ENCODE measurements at places on chromosomes 13 and 19.

DNA sequence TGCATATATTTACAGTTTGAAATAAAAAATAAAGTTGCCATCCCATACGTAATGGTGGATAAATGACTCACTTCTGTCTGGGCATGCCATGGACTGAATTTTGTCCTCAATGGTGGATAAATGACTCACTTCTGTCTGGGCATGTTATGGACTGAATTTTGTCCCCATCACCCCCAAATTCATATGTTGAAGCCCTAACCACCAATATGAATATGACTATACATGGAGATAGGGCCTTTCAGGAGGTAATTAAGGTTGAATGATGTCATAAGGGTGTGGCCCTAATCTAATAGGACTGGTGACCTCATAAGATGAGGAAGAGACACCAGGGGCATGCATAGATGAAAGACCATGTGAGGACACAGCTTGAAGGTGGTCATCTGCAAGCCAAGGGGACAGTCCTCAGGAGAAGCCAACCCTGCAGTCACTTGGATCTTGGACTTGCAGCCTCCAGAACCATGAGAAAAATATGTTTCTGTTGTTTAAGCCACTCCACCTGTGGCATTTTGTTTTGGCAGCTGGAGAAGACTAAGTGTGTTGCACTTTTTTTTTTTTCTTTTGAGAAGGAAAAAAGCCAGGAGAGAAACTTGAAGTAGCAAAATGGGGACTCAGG is 41.8 kb downstream of the RFC3 start:
- DNase-seq = no peak

DNA sequence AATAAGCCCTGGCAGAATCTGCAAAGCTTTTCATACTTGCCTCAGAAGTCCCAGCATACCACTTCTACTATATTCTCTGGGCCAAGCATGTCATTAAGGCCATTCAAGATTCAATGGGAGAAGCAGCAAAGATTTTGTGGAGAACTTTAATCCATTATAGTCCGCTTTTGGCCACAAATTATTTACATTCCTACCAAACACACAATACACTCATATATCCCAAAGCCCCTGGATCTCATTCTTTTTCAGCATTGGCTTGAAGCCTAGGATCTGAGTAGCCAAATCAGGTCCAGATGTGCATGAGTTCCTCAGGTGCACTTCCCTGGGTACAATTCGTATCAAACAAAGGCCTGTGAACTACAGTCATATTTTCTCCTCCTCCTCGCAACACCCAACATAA is 203.4 kb downstream of the NDFIP2 start:
- DNase-seq = no peak

- peak; percentile 20 for DNase-seq
These were observed 11.0 kb downstream of the PAF1 start for GRCh38 chr19:39379865-39380396.

DNA sequence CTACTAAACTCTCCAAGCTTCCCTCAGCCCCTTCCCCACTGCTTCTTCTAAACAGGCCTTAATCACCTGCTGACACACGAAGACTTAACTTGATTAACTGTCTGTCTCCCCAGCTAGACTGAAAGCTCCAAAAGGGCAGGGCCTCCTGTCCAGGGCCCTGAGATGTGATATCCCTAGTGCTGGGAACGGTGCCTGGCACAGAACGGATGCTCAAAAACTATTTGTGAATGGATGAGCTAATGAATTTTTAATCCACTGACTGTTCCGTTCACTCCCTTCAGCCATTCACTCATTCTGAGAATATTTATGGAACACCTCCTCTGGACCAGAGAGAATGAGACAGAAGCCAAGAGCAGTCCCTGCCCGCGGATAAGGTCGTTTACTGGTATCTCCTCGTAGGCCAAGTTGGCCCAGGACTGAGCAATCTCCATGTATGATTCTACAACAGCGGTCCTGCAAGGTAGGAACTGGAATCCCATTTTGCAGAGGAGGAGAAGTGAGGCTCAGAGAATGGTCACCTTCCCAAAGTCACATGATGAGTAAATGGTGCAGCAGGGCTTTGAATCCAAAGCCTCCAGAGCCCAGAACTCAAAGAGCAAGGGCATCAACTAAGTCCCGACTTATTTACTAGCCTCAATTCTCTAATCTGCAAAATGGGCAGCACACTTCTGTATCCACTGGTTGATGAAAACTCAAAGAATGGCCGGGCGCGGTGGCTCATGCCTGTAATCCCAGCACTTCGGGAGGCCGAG is 3.4 kb downstream of the DMWD start:
- DNase-seq = no peak

DNA sequence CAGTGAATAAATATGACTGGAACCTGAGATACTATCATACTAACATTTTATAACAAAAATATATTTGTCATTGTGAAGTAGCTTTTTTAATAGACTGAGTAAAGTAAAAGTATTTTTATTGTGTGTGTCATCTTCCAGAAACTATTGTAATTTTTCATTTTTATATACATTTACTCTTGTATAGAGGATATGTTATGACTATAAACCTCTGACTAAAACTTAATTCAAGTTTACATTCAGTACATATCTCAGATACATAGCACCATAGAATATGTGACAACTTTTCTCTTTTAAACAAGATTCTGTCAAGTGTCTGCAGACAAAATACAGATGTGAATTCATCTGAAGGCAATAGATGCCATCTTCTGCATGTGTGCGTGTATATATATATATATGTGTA is 704.3 kb downstream of the SLITRK1 start:
- DNase-seq = no peak

DNA sequence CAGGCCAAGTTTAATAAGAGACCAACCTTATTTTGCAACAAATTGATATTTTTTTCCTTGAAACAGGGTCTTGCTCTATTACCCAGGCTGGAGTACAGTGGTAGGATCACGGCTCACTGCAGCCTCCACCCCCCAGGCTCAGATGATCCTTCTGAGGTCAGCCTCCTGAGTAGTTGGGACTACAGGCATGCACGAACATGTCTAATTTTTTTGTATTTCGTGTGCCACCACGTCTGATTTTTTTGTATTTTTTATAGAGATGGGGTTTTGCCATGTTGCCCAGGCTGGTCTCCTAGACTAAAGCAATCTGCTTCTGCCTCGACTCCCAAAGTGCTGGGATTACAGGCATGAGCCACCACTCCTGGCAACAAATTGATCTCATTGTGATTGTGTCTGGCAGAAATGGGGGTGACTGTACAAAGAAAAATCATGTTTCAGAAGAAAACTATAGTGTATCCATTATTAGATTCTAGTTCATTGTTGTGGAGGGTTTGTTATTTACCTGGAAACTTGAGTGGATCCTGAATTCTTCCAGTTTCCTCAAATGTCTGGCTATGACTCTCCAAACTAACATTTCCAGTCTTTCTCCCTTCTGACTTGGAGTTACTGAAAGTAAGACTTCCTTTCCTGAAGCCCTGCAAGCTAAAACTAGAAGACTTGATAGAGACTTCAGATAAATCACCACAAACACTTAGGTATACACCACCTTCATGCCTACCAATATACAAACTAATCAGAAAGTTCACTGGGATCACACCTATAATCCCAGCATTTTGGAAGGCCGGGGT is 17.3 kb upstream of the AKT2 start:
- no peak for DNase-seq

- DNase-seq = no peak
These were observed 723.2 kb downstream of the PCDH9 start for GRCh38 chr13:66506979-66507378.

DNA sequence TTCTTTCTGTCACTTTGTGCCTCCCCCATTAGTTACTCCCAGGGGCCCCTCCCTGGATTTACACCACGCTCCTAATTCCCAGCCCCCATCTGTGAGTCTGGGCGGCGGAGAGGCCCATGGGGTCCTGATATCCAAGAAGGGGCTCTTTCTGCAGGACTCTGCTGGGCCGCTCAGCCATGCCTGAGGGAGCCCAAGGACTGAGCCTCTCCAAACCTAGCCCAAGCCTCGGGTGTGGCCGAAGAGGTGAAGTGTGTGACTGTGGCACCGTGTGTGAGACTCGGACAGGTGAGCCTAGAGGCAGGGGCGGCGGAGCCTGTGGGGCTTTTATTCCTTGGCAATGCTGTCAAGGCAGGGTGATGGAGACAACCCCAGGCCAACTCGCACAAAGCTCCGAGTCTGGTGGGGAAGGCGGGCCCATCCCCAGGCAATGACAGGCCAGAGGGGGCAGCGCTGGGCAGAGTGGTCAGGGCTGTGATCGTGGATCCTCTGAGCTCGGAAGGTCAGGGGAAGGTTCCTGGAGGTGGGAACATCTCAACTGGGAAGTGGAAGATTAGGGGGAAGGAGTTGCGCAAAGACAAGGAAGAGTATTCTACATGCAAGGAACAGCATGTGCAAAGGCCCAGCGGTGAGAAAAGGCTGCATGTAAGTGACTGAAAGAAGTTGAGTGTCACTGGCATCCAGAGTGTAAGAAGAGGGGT is 1.6 kb downstream of the PLEKHG2 start:
- no peak for DNase-seq

DNA sequence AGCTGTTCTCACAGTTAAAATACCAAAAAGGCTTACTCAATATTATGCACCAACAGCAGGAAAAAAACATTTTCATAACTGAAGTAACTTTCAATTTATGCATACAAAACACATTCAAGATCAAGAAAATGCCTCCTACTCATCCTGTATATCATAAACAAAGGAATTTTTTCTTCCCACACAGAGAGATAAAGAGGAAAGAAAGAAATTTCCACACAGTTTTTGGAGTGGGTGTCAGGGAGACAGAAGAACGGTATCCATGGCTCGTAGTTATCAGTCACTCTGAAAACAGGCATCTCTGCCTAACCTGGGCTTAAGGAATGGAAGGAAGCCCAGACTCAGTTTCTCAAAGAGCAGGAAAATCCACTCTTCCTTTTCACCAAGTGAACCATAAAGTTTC is 92.4 kb upstream of the SIAH3 start:
- DNase-seq = no peak

DNA sequence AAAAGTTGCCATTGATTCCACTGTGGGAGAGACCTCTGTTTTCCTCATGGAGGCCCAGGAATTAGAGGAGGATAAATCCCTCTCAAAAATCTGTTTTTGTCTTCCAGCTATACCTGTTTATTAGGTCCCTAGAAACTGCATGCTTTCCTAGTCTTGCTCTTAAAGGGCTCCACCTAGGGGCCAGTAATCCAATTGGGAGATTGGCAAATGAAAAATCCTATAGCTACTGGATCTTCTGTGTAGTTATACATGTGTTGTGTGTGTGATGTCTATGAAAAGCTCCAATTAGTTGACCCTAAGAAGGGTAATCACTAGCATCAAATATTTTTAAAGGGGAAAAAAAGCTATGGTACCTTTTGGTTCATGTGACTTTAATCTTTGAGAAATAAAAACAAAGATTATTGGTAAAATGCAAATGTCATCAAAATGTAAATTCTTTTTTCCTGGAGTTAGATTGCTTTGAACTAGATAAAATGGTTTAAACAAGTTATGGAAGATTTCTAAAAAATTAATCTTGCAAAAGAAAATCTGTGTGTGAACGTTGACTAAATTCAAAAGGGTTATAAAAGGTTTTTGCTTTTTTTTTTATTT is 63.4 kb upstream of the C1QTNF9B start:
- no peak for DNase-seq

- no peak for DNase-seq
These were observed 147.6 kb downstream of the ZIC5 start for GRCh38 chr13:99823961-99824360.

GRCh38 chr19:38917921-38918491 is 6.0 kb upstream of the CCER2 start:
- no peak for DNase-seq

DNA sequence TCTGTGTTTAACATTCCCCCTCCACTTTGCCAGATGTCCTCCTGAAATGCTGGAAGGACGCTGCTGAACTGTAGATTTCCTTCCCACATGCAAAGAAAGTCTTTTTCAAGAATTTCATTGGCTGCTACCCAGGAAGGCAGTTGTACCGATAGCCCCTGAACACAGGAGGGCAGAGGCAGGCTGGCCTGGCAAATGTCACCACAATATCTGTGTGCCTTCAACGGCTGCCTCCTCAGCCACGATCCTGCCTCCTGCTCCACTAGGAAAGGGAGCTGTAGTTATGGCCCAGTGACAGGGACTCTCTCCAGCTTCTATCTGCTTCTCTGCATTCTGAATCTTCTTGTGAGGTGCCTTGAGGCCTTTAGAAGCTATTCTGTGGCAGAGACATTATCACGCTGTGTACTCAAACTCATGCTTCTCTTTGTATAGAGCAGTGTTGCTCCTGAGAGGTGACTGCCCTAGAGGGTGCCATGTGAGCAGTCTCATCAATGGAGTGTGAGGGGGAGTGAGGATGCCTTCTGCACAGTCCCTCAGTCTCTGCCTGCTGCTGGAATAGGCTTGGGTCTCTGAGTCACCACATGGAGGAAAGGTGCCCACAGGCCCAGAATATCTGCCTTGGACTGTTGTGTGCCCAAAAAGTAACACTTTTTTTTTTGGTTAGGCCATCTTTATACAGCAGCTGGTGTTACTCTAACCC is 279.8 kb downstream of the DNAJC15 start:
- no peak for DNase-seq

DNA sequence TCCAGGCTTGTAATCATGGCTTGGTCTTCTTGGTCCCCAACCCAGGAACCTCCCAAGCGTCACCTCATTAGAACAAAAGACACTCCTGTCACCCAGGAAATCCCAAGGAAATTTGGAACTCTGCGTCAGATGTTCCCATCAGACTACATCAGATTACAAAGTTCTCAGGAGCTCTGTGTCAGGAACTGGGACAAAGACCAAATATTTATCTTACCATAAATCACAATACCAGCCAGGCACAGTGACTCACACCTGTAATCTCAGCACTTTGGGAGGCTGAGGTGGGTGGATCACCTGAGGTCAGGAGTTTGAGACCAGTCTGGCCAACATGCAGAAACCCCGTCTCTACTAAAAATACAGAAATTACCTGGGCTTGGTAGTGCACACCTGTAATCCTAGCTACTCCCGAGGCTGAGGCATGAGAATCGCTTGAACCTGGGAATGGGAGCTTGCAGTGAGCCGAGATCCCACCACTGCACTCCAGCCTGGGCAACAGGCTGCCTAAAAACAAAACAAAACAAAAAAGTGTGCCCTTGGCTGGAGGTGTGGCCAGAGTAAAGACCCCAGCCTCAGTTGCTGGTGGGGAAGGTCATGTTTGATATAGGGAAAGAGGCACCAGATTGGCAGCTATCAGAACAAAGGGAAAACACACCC is 16.7 kb upstream of the CCDC124 start:
- DNase-seq = no peak

DNA sequence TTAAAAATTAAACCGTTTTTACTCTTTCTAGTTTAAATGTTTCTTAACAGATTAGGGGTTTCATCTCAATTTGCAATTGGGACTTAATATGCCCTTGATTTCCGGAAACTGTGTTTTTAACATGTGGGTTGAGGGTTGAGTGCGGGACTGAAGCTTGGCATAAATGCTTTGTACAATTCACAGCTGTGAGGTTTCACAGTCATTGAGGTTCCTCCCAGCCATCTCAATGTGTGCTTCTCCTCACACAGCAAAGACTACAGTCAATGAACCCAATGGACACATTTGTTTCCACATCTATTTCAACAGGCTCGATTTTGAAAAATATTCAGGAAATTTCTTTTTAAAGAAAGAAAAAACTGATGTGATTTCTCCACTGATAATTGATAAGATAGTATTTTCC is 328.6 kb downstream of the TBC1D4 start:
- DNase-seq = no peak
